CD4-positive, alpha-beta T cell treated with Interleukin-15 for 4 hours (primary cell): ENCODE measurements at places on chromosomes 1 and 21.

- no peak for DNase-seq
Observed at GRCh38 chr1:178739285-178740045, 14.4 kb downstream of the RALGPS2 start.

GRCh38 chr1:46681333-46682034 is 9.8 kb downstream of the TEX38 start:
- DNase-seq, result no peak

GRCh38 chr1:150760013-150760412 is 5.6 kb downstream of the CTSS start:
- DNase-seq, result no peak

- DNase-seq, result no peak
Observed at GRCh38 chr1:118188411-118188810, 3.4 kb upstream of the SPAG17 start.

DNA sequence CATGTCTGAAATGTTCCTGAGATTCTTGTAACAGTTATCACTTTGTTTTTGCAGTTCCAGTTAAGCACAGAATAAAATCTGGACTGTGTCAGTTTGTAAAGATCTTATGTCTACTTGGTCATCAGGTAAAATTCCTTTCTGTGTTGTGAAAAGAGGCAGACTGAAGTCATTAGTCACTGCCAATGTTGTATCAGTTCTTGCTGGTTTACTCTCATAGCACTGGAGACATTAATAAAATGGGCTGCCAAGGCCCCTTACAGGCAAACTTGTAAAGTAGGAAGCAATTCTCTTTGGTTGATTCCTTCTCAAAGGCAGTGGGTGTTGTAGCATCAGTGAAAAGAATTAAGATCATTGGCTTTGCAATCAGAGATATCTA is 61.4 kb upstream of the ST6GALNAC3 start:
- DNase-seq, result no peak
